G401 (cell line): ENCODE measurements at places on chromosomes 2 and 18. TPM values are rescaled to one million over a fixed set of nuclear protein-coding genes. Genes with fewer than 3 reads are reported as not detected.

Gene FAP
- total RNA-seq: not detected in 2 replicates

Gene INHBB
- not detected in 2 replicates for total RNA-seq

Gene DSG4
- total RNA-seq: not detected in 2 replicates

Gene OTOF
- 0.49 and 9.3 TPM in 2 replicates for total RNA-seq

Gene CTAGE1
- total RNA-seq: 0.03 TPM in 1 of 2 replicates, not detected in the other

Gene CRYBA2
- total RNA-seq: not detected in 2 replicates

Gene CYP27A1
- total RNA-seq: not detected in 2 replicates

Gene VWA3B
- not detected in 2 replicates for total RNA-seq

Gene CHRNG
- total RNA-seq: not detected in 2 replicates

GRCh38 chr2:207528980-207529329 lies 807 bp upstream of the CREB1 start:
- no peak for DNase-seq

DNA sequence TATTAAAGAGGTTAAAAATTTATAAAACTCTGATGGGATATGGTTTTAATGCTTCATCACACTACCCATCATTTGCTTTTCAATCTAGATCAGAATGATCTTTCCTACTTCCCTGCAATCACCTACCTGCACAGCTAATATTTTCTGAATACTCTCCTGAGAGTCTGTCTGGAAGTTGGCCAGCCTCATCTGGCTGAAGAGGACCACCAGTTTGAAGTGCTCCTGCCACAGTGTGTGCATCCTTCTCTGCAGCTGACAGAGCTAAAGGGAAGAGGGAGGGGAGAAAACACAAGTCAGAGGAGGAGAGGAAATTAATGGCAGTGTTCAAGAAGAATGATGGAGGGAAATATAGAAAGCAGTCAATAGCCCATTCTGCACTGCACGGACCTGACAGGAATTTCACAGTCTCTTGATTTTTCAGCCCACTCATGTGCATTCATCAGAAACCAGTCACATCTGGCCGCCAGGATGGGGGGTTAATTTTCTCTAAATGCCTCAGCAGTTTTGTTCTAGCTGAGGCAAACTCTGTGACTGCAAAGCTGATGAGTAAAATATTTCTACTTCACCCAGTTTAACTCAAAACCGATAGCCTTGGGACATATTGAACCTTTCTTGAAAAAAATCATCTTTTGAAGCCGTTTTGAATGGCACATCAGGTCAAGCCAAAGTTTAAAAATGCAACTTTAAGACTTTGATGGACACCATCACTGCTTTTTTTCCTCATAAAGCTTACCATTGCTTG lies 201.8 kb upstream of the KLHL14 start:
- no peak for DNase-seq

- no peak for DNase-seq
These were observed 179.1 kb upstream of the SH3BP4 start for GRCh38 chr2:234772733-234773060.

DNA sequence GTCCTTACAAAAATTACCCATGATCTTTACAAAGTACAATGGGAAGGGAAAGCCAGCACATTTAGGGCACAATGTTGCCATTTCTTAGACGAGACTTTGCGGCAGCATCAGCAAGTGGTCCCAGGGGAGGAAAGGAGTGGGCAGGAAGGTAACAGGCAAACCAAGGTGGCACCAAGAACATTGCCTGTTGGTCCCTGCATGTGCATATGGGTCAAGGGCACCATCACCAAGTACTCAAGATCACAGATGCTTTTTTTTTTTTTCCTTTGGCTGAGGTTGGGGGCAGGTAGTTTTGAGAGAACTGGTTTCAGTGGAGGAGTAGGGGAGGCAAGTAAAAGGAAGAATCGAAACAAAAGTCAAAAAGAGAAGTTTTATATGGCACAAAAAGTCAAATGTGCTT lies 752 bp upstream of the CYTIP start:
- DNase-seq: no peak

- no peak for DNase-seq
These were observed 36.4 kb upstream of the CXCR4 start for GRCh38 chr2:136154384-136154783.

- no peak for DNase-seq
These were observed 3.5 kb downstream of the WNT6 start for GRCh38 chr2:218863021-218863520.

DNA sequence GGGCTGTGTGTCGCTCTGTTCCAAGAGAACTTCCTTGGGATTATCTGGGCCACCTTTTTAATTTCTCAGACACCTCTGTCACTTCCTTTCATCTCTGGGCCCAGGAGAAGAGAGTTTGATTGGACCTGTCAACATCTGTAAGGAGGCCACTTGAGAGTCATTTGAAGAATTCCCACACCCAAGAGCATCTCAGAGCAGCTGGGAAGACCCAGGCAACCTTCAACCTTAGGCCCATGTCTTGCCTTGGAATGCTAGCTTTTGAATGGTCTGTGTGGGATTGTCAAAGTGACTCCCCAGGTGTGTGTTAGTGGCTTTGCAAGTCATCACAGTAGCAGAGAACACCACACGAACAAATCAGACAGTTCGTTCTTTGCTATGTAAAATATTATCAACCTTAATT lies 280.3 kb downstream of the CYRIA start:
- no peak for DNase-seq

DNA sequence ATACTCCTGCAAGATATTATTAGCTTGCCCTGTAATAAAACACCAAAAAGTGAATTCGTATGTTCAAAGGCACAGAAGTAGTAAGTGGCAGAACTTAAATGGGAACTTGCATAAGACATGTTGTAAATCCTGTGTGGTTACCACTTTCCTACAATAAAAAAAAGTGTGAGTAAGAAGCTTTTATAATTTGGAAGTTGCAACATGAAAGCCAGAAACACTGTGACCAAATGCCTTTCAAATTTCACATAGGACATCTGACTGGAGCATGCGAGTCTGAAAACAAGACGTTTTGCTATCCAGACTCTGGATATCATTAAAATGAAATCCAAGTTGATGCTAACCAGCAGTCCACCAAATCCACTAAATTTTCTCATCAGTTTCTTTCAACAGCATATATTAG lies 886.2 kb upstream of the NRXN1 start:
- DNase-seq: no peak

DNA sequence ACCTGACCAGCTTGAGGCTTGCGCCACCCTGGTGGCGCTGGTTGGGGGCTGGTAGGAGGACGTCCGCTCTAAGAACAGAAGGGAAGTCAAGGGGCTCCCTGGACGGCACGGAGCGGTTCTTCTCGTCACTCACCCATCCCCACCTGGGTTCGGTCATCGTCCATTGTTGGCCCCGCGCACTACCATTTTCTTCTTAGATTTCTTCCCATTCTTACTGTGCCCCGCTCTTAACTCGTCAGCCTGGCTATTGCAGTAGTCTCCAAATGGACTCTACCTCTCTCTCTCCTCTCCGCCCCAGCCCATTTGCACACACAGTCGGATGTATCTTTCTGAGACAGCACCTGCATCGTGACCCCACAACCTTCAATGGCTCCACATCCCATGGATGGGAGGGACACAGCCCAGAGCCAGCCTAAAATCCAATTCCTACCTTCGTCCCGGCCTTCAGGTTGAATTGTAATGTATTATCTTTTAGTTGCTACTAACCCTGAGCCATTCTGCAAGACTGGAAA lies 814 bp upstream of the RAB1A start:
- DNase-seq: no peak

- DNase-seq: no peak
These were observed 39.1 kb downstream of the FN1 start for GRCh38 chr2:215396595-215397313.

DNA sequence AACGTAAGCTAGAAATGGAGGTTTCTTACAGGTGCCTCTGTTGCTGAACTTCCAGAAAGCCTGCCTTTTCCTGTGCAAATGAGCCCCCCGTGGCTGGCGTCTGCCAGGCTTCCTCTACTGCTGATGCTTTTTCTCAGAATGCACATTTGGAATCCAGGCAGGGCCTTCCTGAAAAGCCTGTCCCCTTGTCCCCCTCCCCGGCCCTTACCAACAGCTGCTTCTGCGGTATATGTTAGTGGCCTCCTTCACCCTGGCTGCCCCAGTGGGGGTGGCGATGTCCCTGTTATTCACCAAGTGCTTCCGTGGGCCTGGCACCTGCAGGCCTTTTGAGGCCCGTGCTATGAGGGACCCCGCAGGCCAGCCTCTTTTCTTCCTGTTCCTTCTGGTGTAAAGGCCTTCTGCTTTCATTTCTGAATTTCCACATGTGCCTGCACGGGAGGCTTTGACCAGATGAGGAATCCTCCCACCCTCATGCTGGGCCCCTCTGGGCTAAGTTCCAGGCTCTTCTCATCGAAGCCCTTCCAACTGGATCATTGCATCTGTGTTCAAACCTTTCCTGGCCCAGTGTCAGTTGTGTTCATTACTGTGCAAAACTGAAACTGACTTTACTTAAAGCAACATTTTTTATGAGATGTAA lies 10.4 kb downstream of the CNDP2 start:
- DNase-seq: no peak

DNA sequence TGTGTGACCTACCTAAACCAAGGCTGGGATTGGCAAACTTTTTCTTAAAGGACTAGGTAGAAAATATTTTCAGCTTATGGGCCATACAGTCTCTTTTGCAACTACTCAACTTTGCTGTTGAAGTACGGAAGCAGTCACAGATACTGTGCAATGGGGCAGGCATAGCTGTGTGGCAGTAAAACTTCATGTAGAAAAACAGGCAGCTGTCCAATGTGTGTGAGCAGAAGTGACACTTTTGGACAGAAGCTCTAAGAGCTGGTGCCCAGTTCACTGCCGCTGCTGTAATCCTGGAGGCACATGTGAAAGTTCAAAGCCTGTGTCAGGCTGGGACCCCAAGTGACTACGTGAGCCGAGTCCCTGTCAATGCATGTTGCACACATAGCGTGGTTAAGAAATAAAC lies 46.7 kb downstream of the MAPK4 start:
- DNase-seq: no peak

DNA sequence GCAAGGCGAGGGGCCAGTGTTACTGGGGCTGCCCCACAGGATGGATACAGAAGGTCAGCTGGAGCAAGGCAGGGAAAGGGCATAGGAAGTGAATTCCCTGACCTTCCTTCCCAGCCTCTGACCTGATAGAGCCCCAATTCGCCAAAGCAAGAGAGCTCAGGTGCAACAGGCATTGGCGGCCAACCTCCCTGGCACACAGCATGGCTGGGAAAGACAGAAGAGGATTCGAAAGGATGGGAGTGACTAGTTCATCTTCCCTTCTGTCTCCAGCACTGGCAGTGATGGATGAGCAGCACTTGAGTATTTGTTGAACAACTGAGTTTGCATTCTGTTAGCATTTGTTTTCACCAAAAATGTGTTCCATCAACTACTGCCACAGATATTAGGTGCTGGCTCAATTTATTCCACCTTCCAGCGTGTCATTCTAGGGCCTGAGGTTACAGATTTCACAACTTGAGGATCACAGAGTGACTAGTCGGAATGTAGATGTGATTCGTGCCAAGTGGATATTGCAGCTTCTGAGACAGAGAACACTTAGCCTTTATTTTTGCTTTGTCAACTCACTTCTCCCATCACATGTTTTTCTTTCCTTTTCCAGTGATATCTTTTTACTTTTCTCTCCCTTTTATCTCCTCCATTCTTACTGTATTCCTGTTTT lies 6.2 kb downstream of the COPS8 start:
- no peak for DNase-seq

DNA sequence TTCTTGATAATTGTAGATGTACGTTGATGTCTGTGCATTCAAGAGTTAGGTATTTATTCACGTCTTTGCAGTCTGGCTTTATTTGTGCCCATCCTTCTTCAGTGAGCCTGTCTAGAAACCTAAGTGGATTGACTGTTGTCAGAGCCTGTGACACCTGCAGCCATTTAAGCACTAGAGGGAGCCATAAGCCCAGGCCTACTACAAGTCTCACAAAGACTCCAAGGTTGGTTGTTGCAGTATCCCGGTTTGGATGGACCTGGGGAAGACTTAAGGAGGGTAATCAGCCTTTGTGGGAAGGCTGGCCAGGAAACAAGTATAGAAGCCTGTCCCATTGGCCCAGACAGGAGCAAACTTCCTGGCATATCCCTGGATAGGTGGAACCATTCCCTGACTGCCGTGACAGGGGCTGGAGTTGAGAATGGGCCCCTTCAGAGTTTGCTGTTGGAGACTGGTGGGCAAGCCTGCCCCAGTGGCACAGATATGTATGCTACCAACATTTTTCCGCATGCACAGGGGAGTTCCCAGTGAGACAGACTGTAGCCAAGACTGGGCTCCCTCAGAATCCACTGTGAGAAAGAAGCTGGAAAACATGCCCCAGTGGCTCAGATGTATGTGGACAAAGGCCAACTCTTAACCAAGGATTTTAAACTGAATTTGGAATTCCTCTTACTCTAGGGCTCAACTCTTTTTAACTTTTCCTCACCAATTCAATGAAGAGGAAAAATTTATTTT lies 9.3 kb upstream of the LRRC30 start:
- no peak for DNase-seq

GRCh38 chr2:59167514-59167913 lies 926.4 kb upstream of the FANCL start:
- no peak for DNase-seq

GRCh38 chr2:157193461-157193860 lies 64.0 kb upstream of the GALNT5 start:
- DNase-seq: no peak

GRCh38 chr18:51137026-51137729 lies 60.3 kb downstream of the MEX3C start:
- no peak for DNase-seq

GRCh38 chr18:48915626-48916425 lies 34.9 kb downstream of the SMAD7 start:
- DNase-seq: no peak

DNA sequence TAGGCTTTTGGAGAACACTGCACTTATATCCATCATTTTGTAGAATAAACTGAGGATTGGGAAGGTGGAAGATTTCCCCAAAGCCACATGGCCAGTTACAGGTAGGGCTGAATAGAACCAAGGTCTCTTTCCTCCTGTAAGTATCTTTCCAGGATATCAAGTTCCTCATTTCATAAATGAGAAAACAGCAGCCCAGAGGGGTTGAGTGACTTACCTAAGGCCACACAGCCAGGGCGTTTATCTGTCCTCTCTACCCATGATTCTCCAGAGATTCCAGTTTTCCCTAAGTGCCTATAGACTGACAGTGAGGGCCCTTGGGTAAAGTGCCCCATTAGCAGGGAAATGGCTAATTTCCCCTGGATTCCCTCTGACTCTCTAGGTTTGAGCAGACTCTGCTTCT lies 132.3 kb upstream of the SKOR2 start:
- DNase-seq: no peak

- peak; percentile 65 for DNase-seq
These were observed 39.2 kb downstream of the EPAS1 start for GRCh38 chr2:46336283-46336959.
